ENCODE measurements at places on chromosomes 1 and 21.

DNA sequence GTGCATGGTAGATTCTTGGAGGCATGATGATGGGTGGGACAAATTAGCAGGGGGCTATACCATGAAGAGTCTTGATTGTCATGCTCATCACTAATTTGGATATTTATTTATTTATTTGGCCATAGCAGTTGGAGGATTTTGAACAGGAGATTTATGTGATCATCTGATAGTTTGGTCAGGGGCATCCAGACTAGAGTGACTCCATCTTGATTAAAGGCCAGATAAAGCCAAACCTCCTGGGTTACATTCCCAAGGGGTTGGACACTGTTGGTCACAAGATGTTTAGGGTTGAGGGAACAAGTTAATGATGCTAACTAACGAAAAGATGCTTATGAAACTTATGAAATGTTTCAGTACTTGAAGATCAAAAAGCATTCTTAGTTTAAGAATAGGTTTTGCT lies 139.8 kb downstream of the MAST2 start:
- no peak for DNase-seq

GRCh38 chr1:240194120-240194519 lies 102.4 kb downstream of the FMN2 start:
- DNase-seq, result no peak

- no peak for DNase-seq
These were observed 14.6 kb upstream of the PROX1 start for GRCh38 chr1:213973129-213973528.

GRCh38 chr1:245807306-245807705 lies 652.5 kb downstream of the KIF26B start:
- no peak for DNase-seq

DNA sequence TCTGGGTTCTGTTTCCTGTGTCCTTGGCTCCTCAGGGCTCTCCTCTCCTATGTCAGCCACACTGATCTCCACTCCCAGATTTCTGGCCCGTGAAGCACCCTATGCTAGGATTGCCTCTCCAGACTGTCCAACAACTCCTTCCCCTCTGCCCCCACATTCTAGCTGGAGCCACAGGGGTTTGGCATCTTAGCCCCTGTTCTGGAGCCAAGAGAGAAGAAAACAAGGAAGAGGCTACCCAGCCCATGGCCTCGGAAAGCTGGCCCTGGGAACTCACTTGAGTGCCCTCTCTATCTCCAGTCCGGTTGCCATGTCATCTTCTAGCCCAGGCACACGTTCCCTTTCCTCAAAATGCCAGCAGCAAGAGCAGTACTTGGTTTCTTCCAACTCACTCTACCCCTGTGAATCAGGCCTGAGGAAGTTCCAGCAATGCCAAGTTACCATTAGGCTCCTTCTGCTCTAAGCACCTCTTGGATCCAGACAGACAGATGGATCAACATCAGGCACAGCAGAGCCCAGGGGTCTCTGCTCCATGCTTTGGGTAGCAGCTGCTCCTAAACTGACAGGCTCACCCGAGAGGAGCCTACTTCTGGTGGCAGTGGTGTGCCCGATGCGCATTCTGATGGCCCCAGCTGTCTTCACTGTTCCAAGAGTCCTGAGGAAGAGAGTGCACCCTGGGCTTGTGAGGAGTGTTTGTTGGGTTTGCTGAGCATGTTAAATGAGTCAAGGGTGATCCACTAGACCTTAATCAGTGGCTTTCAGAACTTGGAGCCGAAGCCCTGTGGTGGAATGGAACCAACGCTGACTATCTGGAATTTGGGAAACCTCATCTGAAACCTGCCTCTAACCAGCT lies 11.6 kb upstream of the GPR61 start:
- DNase-seq, result no peak

DNA sequence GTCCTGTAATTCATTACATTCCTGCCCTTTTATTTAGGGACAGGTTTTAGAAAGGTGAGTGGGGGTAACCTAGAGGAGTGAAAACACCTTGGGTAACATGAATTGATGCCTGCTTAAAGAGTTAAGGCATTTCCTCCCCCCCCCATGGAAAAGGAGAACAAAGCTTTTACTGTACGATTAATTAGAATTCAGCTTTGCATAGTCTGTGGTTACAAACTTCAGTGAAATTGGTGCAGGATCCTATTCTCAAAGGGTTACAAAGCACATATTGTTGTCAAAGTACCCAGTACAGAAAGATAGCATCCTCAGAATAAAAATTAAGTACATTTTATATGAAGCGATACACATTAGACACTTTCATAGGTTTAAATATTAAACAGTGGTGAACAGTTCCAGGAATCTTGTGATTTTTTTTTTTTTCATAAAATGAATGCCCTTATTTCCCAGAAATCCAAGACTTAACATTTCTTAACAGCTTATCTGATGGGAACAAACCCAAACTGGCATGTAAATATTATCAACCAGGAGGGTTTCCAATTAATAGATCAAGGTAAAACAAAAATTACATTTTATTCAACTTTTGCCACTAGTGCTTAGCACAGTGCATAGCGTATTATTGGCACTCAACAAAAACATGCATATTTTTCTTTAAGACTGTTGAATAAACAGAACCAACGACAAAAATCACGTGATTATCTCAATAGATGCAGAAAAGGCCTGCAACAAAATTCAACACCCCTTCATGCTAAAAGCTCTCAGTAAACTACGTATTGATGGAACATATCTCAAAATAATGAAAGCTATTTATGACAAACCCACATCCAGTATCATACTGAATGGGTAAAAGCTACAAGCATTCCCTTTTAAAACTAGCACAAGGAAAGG lies 172.7 kb downstream of the PDE4B start:
- no peak for DNase-seq

GRCh38 chr1:8476006-8476405 lies 158.1 kb downstream of the SLC45A1 start:
- DNase-seq, result no peak

DNA sequence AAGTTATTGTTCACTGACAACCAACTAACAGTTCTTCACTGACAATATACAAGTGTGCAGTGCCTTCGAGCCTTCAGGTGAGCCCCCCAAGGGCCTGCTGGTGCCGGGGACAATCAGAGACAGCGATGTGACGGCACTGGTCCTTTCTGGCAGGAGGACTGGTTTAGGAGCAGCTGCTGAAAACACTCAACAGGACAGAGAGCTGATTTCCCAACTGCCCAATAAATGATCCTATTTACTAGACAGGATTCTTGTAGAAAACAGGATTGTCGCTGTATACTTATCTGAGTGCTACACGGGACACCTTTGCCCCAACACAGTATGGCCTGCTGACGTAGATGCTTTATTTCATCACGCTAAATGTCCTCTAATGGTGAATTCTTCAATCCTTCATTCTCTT lies 65.4 kb downstream of the TP53BP2 start:
- no peak for DNase-seq

DNA sequence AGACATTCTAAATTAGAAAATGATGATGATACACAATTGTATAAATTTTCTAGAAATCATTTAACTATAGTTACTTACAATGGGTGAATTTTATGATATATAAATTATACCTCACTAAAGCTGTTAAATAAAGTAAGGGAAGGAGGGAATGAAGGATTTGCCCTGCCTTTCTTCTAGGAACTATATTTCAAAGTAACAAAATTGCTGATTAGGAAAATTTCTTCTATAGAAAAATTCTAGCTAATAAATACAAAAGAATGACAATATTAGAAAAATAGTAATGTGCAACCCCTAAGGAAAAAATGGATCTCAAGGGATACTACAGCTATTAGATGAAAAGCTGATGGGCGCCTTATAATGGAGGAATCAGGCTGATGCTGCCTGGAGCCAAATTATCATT lies 23.1 kb downstream of the SPATA6 start:
- no peak for DNase-seq

GRCh38 chr1:34918386-34918976 lies 11.0 kb downstream of the DLGAP3 start:
- DNase-seq, result no peak

DNA sequence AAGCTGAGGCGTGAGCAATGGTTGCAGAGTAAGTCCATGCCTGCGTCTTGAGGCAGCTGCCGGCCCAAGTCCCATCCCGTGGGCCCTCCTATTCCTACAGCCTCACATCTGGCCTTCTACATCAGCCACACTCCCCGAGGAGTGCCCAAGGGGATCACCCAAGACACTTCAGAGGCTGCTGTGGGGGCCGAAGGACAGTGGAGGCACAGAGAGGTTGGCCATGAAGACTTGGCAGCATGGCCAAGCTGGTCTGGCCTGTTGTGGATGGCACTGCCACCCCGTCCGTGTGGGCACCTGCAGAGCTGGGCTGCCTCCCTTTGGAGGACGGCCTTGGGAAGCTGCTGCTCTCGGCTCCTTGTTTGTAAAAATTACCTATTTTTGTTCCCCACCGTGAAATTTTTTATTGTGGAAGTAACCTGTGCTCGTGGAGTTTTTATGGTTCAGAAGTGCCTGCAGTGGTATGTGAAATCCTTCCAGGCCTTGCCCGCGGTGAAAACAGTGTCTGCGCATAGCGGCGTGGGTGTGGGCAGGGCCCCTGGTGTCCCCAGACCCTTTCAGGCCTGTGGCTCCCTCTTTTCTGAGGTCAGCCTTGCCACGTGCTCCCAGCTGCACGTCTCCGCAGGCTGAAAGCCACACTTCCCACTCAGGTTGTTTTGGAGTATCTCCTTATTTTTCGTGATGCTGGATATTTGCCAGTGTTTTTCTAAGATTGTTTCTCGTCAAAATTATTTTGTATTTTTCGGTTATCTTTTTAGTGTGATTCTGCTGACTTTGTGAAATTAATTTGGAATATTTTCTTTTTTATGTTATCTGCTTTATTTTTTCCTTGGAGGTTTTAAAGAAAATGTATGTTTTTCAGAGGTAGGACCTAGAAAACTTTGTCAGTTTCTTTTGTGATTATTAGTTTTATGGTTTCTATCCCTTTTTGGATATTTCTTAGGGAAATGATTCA lies 20.6 kb downstream of the SLX9 start:
- DNase-seq, result no peak

GRCh38 chr1:47584249-47584648 lies 146.4 kb downstream of the FOXD2 start:
- DNase-seq, result no peak

DNA sequence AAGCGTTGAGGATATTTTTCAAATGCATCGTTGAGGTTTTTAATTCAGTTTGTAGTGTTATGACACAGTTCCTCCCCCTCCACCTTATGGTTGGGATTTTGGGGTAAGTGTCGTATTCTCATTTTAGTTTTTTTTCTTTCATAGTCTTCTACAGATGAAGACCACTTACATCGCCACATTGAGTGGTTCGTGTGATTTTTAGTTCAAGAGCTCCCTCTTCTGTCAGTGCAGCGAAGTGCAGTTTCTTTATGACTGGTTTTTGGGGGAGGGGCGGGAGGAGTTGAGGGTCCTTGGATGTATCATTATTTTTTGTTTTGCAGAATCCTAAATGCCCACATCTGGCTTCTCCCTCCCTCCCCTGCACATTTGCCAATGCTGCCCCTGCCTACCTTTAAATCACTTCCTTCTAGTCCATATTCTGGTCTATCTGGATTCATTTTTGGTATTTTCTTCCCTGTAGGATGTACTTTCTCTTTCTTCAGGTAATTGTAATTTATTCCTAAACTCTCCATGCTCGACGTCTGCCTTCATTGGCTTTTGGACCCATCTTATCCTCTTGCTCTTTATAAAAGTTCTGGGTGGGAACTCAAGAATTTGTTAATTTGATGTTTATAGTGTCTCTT lies 433.1 kb downstream of the CAMTA1 start:
- DNase-seq, result no peak

GRCh38 chr1:43552813-43553212 lies 22.1 kb downstream of the PTPRF start:
- no peak for DNase-seq

- no peak for DNase-seq
These were observed 120.8 kb downstream of the GREM2 start for GRCh38 chr1:240491156-240491555.

DNA sequence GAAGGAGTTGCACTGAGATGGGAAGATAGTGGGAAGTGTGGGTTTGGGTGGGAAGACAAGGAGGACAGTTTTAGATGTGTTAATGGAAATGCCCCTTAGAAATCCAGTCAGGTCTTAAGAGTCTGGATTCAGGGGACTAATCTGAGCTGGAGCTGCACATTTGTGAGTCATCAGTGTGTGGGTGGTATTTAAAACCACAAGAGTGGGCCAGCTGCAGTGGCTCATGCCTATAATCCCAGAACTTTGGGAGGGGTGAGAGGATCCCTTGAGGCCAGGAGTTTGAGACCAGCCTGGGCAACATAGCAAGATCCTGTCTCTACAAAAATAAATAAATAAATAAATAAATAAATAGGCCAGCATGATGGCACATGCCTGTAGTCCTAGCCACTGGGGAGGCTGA lies 40.9 kb upstream of the SLC6A9 start:
- DNase-seq, result peak; percentile 65

GRCh38 chr1:53046930-53047329 lies 15.1 kb upstream of the PODN start:
- no peak for DNase-seq

GRCh38 chr1:222613627-222614026 lies 4.3 kb upstream of the MIA3 start:
- no peak for DNase-seq

DNA sequence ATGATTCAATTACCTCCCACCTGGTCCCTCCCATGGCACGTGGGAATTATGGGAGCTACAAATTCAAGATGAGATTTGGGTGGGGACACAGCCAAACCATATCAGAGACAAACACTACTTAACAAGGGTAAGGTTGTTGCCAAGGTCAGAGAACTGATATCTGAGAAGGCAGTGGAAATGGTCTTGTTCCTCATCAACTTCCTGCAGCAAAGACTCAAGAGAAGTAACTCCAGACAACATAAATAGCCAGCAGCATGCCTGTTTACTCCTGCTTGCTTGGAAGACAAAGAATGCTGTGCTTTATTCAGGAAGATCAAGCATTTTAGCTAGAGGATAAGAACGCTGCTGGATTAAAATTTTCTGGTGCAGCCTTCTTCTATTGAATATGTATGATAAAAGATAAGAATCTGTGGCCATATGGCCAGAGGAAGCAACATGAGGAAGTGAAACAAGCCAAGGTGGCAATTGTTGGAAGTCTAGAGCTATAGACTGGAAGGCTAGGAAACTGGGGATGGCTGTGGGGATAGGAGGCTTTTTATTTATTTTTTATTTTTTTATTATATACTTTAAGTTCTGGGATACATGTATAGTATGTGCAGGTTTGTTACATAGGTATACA lies 36.4 kb downstream of the DDAH1 start:
- no peak for DNase-seq

DNA sequence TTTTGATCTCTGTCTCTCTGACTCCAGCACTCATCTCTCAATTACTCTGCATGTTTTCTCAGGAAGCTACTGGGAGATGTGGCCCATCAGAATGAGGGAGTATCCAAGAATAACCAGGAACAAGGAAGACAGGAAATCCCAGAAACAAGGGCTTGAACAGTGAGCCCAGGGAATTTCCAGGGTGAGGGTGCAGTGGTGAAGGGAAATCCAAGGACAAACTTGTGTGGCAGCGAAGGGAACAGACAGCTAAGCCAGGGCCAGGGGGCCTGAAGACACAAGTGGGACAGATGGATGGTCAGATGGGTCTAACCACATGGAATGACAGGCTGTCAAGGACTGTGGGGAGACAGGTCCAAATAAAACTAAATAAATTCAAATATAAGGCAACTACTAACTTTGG lies 121.8 kb upstream of the ERRFI1 start:
- DNase-seq, result no peak

- DNase-seq, result no peak
These were observed 7.4 kb upstream of the S100A10 start for GRCh38 chr1:152000964-152001630.

- no peak for DNase-seq
These were observed 19.8 kb downstream of the NCF2 start for GRCh38 chr1:183570451-183570850.
